Common myeloid progenitor, CD34-positive (primary cell): ENCODE measurements at places on chromosomes 7 and 10.
A peak's percentile ranks its signal among the peaks of the same experiment; 100 is the strongest.

DNA sequence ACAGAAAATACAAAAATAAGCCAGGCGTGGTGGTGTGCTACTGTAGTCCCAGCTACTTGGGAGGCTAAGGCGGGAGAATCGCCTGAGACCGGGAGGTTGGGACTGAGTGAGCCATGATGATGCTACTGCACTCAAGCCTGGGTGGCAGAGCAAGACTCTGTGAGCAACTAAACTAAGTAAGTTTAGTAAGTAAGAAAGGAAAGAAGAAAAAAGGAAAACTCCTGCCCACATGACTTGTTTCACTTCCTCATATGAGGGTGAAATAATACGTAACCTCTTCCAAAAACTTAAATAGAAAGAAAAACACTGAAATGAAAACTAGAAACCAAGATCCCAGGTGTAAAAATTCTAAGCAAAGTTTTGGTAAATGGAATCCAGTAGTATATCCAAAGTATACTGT lies 79.6 kb downstream of the LARP4B start:
- no peak for DNase-seq

DNA sequence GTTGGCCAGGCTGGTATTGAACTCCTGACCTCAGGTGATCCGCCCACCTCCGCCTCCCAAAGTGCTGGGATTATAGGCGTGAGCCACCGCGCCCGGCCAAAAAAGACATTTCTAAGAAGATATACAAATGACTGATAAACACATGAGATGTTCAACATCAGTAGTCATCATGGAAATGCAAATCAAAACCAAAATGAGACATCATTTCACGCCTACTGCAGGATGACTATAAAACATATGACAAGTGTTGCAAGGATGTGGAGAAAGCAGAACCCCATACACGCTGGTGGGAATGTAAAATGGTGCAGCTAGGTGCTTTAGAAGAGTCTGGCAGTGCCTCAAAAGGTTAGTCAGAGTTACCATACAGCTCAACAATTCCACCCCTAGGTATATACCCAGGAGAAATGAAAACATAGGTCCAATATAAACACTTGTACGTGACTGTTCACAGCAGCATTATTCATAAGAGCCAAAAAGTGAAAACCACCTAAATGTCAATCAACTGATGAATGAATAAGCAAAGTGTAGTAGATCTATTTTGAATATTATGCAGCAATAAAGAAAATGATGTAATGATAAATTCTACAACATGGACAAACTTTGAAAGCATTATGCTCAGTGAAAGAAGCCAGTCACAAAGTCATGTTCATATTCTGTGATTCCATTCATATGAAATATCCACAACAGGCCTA lies 24.5 kb downstream of the TMEM209 start:
- no peak for DNase-seq

GRCh38 chr7:156179872-156180390 lies 367.7 kb upstream of the SHH start:
- no peak for DNase-seq

DNA sequence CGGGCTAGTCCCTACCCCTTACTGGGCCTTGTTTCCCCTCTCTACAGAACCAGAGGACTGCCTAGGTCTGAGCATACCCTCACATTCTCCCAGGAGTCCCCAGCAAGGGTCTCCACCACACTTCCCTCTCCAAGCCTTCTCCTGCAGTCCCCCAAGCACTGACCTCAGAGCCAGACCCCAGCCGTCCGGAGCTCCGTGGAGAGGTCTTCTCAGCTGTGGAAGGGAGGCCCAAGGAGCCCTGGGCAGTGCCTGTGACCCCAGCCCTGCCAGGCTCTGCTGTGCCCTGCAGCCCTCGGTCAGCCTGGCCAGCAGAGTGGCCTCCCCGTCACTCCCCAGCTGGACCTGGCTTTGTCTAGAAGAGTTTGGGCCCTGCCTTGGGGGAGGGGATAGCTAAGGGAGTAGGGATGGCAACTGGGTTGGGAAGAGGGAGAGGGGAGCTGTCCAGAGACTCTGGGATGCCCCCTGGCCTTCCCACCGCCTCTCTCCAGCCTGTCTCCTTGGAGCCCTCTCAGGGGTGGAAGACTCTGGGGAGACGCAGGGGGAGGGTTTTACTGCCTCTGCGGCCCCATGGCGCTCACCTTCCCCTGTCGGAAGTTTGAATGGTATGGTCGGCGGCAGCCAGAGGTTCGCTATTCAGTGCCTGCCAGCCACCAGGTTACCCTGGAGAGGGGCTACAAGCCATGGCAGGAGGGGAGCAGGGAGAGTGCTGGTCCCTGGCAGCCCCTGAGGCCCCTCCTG lies at the start of gene C10orf105:
TSS of gene C10orf105 (minus strand) at position 315 of the 738 bp plus-strand sequence. CDS start 3,441 bp downstream, outside the sequence.
- DNase-seq: no peak

GRCh38 chr7:92835851-92836488 lies 403 bp downstream of the CDK6 start:
- peak; percentile 73 for DNase-seq

DNA sequence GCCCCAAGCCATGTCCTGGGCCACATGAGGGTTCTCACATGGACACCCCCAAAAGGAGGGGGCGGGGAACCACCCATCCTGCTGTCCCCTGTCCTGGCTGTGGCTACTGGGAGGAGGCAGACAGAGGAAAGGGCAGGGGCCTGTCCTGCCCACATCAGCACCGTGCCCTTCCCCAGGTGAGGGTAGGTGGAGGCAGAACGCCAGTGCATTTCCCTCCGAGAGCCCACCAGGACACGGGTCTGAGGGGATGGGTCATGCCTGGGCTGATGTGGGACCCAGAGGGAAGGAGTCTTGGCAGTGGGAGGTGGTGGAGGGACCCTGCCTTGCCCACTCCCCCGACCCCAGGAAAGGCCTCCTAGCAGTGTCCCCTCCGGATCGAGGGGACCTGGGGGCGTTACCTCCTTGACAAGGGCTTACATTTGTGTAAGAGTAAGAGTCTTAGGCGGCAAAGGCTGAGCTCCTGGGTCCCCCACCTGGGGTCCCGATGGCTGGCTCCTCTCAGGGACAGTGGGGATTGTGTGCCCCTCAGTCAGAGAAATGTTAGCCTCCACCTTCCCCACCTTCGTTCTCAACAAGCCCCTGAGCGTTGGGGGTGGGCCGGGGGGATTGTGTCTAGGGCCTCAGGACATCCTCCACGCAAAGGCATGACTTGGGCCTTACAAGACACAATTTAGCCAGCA lies 6.1 kb downstream of the CRYGN start:
- no peak for DNase-seq

GRCh38 chr7:84104826-84105225 lies 89.8 kb downstream of the SEMA3A start:
- no peak for DNase-seq

DNA sequence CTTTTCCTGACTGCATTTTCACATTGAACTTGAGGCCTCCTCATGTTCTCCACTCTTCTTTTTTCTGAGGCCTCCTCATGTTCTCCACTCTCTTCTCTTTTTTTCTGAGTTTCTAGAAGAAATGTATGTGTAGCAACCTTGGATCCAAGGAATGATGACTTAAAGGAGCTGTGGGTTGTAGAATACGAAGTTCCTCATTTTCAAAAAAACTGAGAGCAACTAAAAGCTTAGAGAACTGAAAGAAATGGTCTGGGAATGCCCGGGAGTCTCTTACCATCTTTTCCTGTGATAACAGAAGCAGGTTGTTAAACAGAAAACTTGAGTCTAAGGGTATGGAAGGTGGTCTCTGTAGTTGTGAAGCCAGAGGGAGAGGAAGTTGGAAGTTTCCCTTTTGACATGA lies 32.8 kb downstream of the MRPS33 start:
- DNase-seq: peak; percentile 56

DNA sequence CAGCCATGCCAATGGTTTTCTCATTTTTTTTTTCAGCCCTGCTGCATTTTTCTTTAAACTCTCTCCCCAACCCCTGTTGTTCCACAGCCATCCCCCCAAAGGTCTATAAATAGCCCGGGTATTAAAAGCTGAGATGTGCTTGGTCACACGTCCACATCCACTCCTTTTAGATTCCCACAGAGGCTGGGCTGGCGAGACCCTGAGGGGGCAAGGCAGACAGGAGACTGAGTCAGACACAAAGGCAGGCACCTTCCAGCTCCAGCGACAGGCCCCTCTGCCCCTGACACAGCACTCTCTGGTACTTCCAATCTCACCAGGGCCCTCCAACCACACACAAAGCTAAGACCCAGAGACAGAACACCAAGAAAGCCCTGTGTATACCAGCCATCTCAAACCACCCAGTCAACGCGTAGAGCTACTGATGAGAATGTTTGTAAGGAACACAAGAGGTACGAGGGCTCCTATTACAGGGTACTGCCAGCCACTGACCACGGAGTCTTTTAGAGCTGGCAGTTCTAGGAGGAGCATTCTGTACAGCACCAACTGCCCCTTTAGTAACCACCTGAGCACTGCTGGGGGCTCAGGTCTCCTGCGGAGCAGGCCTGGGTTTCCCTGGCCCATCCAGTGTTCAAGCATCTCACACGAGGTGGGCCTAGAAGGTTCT lies 64.2 kb upstream of the DDC start:
- DNase-seq: no peak

GRCh38 chr7:143929224-143929920 lies 5.7 kb upstream of the OR2F2 start:
- no peak for DNase-seq

DNA sequence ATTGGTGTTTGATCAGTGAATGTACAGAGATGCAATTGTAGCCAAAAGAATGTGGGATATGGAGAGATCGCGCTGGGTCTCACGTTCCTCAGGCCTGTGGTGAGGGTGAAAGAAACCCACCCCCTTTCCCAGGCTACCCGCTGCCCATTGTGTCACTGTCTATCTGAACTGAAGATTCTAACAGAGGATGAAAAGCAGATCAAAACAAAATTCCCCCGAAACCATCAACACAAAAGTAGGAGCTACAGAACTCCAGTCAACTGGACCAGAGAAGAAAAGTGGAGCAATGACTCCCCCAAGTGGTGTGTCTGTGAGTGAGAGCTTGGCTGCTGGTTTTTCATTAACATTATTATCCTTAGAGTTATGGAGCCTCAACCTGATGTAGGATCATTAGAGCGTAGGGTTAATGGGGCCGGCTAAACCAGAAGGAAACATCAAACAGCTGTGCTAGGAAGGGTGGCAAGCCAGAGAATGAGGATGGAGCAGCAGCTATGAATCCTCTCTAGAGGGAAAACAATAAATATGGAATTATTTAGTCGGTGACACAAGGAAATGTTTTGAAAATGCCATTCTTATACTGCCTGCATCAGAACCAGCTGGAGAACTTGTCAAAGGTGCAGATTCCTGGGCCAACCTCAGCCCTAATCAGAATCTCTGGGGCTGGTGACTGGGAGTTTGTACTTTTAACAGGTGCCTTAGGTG lies 38.3 kb downstream of the AKR1B1 start:
- peak; percentile 8 for DNase-seq

DNA sequence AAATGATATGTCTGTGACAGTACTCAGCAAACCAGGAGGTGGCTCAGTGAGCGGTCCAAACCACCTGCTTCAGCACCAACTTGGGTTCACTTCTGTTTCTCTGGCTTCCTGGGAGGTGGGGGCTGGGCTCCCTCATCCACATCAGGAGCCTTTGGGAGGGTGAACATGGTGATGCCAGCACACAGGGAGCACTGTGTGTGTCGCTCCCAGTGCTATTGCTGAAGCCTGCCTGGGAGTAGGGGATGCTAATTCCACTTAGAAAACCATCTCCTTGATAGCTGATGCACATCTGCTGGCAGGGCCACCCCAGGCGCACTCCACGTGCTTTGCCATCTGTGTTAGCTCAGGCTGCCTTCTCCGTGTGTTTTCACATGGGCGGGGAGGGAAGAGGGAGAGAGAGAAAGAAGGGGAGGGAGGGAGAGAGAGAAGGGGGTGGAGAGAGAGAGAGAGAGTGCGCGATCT lies 58.0 kb downstream of the RAMP3 start:
- no peak for DNase-seq

GRCh38 chr7:126222782-126223181 lies 1030.0 kb downstream of the GRM8 start:
- no peak for DNase-seq

GRCh38 chr7:132112657-132113056 lies 463.6 kb downstream of the PLXNA4 start:
- DNase-seq: no peak

DNA sequence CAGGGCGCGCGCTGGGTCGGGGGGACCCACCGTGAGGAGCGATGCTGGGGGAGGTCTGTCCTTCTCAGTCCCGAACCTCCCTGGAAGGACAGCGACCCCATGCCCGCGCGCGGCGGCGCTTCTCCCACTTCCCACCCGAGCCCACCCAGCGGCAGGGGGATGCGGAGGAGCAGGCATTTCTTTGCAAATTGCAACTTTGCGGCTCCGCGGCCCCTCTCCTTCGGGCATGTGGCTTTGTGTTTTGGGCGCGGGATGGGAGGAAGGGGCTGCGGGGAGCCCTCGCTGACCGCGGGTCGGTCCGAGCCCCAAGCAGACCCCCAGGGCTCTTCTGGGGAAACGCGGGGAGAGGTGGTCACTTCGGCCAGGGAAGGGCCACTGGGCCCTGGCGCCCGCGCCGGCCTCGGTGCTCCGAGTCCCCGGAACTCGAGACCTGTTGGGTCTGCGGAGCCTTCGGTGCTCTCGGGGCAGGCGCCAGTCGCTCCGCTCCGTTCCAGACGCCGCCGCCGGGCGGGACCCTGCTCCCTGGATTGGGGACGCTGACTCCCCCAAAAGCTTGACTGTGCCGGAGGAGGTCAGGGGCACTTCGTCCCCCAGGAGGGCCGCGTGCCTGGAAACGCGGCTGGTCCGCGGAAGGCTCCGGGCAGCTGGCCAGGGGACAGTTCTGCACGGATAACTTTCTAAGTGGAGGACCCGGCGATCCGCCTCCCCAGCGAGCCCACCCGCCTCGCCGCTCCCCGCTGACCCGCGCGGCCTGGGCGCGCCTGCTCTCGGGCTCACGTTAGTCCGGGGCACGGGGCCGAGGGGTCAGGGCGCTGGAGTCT lies 164.2 kb upstream of the DPP6 start:
- no peak for DNase-seq

- DNase-seq: no peak
Observed at GRCh38 chr10:86815035-86815617, 58.7 kb downstream of the BMPR1A start.

- DNase-seq: no peak
Observed at GRCh38 chr10:60352105-60352504, 37.6 kb downstream of the ANK3 start.

GRCh38 chr10:53123311-53123710 lies 350.7 kb upstream of the MBL2 start:
- DNase-seq: no peak

- DNase-seq: no peak
Observed at GRCh38 chr10:30510932-30511700, 77.1 kb downstream of the MAP3K8 start.

DNA sequence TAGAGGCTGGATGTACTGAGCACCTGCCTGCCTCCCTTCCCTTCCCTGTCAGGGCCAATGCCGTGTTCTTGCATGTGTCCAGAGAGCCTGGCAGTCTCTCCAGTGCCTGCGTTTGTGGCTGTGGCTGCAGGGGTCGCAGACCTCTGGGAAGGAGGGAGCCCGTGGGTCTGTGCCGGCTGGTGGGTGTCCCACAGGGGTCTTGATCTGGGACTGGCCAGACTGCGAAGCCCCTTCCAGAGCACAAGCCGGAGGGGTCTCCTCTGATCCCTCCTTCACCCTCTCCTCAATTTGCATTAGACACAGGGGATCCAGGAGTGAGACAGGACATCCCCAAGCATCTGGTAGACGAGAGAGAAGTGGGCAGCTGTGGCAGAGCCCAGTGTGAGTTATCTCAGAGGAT lies 199.2 kb downstream of the ADARB2 start:
- no peak for DNase-seq

GRCh38 chr7:30162622-30163124 lies 27.9 kb downstream of the MTURN start:
- DNase-seq: no peak
